Stimulated activated CD4-positive, alpha-beta T cell treated with anti-CD3 and anti-CD28 coated beads, Interleukin-2, amount 100 ng/mL, for 4 hours (primary cell): ENCODE measurements at places on chromosomes 6 and 20.

DNA sequence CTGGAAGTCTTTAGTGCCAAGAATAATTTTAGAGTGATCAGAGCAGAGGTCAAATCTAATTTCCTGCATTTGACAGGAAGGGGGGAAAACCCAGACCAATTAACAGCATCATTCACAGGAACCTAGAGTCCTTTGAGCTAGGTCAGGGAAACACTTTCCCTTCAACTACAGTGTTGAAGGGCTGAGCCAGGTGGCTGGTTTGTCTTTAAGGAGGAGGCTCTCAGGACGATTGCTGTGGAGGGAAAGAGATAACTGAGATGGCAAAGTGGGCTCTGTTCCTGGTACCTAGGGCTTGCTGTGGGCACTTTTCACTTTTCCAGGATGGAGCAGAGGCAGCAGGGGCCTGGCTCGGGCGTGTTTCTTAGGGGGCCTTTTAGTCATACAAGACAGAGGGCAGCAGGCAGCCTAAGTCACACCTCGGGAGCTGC is 111.9 kb downstream of the SCML4 start:
- no peak for DNase-seq

DNA sequence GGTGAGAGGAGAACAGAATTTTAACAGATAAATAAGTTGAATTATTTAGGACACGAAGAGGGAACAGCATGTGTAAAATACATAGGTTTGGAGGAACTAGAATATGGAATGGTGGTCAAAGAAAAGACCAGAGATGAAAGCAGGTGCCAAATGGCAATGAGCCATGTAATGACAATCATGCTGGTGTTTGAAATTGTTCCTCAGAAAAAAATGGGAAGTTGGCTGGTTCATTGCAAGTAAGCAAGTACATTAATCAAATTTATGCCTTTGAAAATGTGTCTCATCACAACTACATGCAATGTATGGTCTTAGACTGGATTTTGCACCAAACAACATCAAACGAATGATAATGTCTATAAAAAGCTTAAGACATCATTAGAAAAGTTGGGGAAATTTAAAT is 83.3 kb downstream of the SPTLC3 start:
- no peak for DNase-seq

DNA sequence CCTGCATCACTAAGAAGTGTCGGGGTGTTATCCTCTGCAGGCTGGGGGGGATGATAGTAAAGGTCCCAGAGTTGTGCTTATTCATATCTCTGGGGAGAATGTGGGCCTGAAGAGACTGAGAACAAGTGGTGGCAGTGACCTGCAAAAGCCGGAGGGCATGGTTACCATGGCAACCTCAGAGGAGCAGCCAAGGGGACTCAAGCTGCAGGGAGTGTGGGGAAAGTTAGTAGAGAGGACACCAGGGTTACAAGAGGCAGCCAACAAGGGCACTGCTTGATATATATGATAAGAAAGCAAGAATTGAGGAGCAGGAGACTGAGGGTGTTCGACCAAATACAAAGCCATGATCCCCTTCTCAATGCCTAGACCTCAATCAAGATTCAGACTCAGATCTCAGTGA is 46.1 kb downstream of the HLA-F start:
- DNase-seq = no peak

- no peak for DNase-seq
These were observed 215.7 kb downstream of the SYNDIG1 start for GRCh38 chr20:24684956-24685691.

DNA sequence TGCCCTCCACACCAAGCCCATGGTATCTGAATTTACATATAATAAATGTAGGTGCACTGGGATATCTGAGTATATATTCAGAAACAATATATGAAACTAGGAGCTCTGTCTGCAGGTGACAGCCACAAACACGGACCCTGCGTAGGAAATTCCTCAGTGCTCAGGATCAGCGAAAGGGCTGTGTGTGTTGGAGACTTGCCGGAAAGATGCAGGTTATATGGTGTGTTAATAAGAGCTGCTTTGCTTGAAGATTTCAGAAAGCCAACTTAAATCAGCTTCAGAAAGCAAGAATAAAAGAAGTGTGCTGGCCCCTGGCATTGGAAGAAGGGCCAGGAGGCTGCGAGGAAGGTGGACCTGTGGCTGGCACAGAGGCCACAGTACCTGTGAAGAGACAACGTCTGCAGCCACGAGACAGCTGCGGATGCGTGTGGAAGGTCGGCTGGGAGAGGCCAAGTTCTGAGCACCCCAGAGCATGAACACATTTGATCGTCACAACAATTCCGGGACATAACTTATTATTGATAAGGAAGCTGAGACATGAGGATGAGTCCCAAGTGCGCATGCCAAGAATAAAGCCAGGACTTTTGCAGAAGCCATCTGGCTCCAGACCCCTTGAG is 183.2 kb downstream of the DLL1 start:
- no peak for DNase-seq

DNA sequence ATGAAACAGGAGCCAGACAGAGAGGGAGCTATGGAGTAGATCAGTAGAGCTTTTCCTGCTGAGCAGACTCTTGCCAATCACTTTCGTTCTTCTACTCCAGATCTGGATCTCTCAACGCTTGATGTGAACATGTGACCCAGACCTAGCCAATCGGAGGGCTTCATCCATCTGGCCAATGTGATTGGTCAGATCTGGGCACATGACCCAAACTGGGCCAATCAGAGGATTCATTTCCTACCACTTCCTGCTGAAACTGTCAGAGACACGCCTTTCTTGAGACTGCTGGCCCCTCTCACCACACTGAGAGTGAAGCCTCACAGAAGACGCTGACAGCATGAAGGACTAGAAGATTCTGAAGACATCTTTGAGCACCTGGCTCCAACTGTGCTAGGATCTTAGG is 44.2 kb upstream of the ZMYND8 start:
- no peak for DNase-seq

DNA sequence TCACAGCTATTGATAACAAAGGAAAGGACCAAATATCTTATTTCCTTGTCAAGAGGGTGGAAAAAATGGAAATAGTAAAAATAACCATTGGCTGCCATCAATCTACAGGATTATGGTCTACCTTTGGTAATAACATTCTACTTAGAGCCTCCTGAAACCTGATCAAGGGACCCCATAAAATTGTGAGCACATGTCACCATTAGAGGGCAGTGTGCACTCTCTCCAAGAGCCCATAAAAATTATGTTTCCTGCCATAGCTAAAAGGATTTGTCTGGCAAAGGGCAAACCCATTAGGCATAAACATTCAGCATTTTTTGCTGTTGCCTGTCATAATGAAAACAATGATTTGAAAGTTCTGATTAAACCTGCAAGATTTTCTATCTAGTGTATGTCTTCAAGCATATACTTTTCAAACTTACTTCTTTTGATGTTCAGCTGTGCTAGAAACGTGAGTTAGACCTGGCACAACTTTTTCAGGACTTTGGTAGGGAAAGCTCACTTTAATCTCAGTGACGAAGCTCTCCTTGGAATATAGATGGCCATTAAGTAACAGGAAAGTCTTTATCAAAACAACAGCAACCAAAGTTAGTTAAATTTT is 120.7 kb upstream of the ZFP64 start:
- DNase-seq = peak; percentile 47

- DNase-seq = no peak
These were observed 231.1 kb upstream of the TAB2 start for GRCh38 chr6:149086363-149086762.

DNA sequence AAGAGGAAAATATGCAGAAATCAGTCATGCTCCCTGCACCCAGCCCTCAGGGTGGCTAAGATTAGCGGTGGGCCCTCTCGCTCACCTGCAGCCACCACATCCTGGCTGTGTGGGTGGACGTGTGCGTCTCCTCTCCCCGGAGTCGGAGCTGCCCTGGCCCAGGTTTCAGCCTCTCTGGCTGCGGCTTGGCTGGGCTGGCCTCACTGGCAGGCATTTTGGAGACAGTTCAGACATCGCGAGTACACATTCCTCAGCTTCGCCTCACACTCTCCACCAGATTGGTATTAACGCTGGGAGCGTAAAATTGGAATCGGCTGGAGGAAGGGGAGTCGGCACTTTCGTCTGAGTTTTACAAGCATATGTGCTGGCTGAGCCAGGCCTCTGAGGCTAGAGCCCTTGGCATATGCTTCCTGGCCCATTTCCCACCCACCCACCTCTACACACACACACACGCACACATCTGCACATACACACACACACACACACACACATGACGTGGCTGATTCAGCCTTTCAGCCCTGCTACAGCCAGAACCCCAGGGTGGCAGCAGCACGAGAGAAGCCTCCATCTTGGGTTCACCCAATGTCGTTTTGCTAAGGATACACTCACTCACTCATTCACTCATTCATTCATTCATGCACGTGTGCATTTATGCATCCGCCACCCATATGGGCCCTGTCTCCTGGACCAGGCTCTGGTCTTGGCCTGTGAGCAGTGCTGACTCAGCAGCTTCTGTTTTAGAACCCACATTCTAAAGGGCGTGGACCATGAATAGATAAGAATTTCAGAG is 42.9 kb downstream of the BCAS4 start:
- DNase-seq = no peak

DNA sequence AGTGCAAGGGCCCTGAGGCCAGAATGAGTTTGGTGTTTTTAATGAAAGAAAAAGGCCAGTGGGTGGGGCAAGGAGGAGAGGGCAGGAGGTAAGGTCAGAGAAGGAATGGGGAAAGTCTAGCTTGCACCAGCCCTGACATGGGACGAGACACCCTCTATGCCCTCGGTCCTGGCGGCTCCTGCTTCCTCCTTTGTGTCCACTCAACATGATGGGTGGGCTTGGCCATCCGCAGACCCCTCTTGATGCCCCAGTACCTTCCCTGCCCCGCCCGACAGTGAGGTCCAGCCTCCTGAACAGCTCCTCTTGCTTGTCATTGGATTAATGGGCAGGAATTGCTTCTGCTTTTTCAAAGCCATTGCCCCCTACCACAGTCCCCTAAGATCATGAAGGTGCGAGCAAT is 33.6 kb upstream of the ANGPT4 start:
- no peak for DNase-seq

- DNase-seq = peak; percentile 20
These were observed 20.4 kb downstream of the SNPH start for GRCh38 chr20:1286267-1287024.

GRCh38 chr6:4342407-4343137 is 207.2 kb upstream of the ECI2 start:
- DNase-seq = no peak

GRCh38 chr20:24736131-24736843 is 212.8 kb upstream of the CST7 start:
- no peak for DNase-seq

GRCh38 chr6:77290798-77291197 is 172.5 kb downstream of the HTR1B start:
- DNase-seq = no peak

- DNase-seq = no peak
These were observed 154.3 kb downstream of the BCAS1 start for GRCh38 chr20:53916173-53916512.

- no peak for DNase-seq
These were observed 168.6 kb upstream of the AGPAT4 start for GRCh38 chr6:161442420-161442819.

GRCh38 chr6:45256697-45257695 is 71.1 kb upstream of the RUNX2 start:
- DNase-seq = no peak
